Stimulated activated memory B cell treated with anti-CD40 and anti-IgM and Interleukin-4, amounts not matched to agents 10 μg/mL and 1 μg/mL and 100 μg/mL, for 72 hours (primary cell): ENCODE measurements at places on chromosomes 5 and 9.

- ATAC-seq = no peak
These were observed 627.2 kb downstream of the ISL1 start for GRCh38 chr5:52010454-52010853.

DNA sequence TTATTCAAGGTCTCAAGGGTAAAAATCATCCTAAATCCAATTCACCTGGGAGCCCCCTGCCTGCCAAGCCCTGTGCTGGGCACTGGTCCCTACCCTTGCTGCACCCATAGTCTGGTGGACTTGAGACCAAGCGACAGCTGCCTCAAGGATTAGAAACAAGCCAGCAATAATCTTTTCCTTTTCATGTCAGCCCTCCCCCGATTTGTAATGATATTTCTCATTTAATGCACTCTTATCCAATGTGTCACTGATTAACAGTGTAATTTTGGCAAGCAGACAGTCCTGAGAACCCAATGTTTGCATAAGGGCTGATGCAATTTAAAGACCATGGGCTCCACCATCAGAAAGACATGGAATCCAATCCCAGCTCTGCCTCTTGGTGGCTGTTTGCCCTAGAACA, 108.9 kb downstream of the ACTL7B start:
- no peak for ATAC-seq

- ATAC-seq = no peak
These were observed 57.4 kb downstream of the CFAP95 start for GRCh38 chr9:69877852-69878514.

- no peak for ATAC-seq
These were observed 579 bp upstream of the NTRK2 start for GRCh38 chr9:84669013-84669287.

DNA sequence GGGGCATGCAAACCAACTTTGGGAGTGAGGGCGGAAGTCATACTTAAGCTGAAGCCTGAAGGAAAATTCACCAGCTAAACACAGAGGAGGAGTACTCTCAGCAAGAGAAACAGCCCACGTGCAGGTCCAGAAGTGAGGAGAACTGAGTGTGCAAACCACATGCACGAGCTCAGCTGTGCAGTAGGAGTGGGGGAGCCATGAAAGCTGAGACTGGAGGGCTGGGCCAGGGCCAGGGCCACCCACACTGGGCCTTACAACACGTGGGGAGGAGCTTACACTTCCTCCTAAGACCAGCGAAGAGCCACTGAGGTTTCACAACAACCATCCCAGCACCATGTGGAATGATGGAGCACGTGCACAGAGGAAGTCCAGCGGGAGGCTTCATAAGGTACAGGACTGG, 9.3 kb upstream of the WWC1 start:
- ATAC-seq = no peak
